ENCODE measurements at places on chromosomes 2 and 18.

DNA sequence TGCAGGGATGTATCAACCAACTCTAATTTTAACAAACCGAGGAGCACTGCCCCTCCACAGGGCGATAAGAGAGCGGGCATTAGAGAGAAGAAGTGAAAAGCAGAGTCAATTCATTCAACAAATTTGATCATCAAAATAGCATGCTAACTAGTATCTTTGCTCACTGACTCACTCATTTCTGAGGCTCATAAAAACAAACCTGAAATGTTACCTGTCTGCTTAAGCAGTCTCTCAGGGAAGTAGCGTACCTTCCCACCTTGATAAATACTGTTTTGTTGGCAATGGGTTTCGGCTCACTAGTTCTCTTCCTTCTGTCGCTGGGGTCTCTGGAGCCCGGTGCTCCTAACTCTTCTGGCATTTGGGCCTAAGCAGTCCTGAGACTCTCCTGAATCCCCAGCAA, 248.8 kb downstream of the IRS1 start:
- no peak for DNase-seq

DNA sequence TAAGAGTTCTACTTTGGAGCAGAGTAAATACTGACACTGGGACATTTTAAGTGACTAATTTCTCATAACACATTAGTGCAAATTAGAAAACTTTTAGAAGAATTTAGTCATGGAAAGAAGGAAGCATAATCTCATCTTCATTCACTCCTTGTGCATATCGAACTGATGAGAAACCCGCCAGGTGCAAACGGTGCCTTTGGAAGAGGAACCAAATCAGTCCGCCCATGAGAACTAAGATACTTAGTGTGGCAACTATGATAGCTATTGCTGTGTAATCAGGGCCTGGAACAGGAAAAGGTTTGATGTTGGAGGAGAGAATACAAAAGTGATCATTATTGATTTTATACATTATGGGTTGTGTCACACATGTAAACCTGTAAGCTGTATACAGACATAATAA, 6.9 kb upstream of the CD302 start:
- no peak for DNase-seq

DNA sequence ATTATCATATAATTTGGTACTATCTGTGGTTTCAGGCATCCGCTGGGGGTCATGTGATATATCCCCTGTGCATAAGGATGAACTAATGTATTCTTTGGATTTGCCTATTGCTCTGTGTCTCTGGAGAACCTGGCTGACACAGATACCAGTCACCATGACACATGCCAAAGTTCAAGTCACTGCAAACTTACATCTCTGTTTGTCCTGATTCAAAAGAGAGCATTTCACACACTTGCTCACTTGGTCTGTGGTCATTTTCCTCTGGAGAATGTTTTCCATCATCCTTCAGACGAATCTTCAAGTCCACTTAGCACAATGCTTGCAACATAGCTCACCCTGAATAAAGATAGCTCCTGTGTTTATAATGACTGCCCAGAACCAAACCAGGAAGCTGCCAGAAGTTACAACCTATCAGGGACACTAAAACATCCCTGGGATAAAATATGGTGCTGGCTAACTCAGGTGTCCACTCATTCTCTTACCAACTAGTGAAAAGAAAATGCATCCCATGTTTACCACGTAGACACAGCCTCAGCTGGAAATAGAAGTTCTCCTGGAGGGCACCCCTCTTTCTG, 18.1 kb downstream of the SULT1C3 start:
- no peak for DNase-seq

- DNase-seq: peak; percentile 32
Observed at GRCh38 chr2:96961210-96961950, 25.0 kb downstream of the FAM178B start.

- DNase-seq: no peak
Observed at GRCh38 chr2:160838691-160839090, 321.5 kb upstream of the TANK start.

DNA sequence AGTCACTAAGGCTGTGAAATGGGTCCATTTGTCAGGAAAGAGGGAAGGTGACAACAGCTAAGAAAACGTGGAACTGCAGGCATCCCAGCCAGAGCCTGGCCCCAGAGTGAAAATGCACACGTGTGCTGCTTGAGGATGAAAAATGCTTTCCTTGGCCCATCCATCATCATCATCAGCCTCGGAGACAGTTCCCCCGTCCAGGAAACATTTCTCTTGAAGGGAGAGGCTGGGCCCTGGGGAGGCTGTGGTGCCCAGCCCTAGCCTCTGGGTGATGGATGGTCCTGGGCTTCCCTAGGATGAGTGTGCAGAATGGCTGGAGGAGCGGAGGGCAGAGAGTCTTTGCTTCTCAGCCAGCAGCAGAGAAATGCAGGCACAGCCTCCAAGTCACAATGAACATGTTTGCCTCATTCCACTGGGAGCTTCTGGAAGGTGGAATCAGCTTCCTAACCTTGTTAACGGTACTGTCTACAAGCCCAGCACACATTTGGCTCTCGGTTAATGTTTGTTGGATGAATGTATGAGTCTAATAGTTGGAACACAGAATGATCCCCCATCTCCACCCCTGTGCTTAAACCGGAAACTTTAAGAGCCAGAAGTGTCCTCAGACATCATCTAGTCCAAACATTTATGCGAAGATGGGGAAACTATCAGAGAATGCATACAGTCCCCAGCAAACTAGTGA, 164.0 kb downstream of the RDH14 start:
- DNase-seq: no peak

DNA sequence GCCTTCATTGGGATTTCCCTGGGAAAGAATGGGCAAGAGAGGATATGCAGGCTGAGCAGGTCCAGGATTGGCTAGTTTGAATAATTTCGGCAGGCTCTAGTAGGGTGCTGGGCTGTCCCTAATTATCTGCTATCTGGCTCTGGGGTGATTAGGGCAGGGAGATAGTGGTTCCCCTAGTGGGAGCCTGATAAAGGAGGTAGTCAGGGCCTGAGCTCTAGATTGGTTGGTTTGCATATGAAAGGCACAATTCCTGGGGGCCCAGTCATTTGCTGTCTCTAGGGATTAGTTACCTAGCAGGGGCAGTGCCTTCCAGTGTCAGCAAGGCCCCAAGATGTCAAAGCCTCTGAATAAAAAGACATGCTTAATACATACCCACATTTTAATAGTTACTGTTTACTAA, 690.1 kb upstream of the KLHL29 start:
- DNase-seq: no peak

- no peak for DNase-seq
Observed at GRCh38 chr2:23475036-23475435, 90.1 kb downstream of the KLHL29 start.
